AG04450 (cell line): ENCODE measurements at places on chromosomes 6 and 20.
A peak's percentile ranks its signal among the peaks of the same experiment; 100 is the strongest.

GRCh38 chr6:73898599-73898998 lies 202.6 kb downstream of the CD109 start:
- no peak for DNase-seq

- no peak for DNase-seq
Observed at GRCh38 chr6:14806101-14806500, 439.8 kb upstream of the JARID2 start.

DNA sequence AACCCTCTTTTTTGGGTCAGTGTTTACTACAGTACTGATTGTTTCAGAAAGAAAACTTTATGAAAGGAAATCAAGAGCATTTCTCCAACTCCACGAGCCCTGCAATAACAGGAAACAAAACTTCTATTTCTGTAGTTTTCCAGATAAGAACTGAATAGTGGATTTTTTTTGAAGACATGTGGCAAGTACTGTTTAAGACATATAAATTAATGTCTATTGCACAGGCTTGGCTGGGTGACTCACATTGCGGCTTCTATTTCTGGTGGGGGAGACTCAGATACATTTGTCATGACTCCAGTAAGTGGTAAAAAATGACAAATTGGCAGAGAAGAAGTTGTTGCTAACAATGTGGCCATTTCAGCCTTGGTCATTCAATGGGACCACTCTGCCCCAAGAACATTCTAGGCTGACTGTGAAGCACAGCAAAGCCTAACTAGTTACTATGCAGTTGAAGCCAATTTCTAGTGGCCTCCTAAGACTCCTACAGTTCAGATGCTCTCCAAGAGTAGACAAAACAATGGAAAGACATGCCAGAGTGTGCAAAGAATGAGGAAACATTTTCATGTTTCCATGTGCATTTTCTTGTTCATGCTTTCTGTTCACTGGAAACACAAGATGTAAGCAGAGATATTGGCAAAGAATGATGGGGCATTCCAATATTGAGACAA lies 200.9 kb downstream of the EDN1 start:
- peak; percentile 47 for DNase-seq

DNA sequence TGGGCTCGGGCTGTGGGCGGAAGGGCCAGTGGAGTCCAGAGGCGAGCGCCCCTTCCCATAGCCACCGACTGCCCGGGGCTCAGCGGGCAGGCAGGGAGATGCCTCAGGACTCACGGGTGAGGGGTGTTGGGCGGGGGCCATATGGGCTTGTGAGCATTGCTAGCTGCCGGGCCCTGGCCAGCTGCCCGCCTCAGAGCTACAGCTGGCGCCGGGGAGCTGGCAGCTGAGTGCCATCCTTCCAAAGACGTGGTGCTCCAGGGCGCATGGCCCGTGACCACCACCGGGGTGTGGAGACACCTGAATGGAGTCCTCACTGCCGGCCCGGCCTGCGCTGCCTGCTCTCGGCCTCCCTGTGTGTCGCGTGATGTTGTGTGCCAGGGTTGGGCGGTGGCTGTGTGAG lies 10.6 kb upstream of the RBBP8NL start:
- no peak for DNase-seq

DNA sequence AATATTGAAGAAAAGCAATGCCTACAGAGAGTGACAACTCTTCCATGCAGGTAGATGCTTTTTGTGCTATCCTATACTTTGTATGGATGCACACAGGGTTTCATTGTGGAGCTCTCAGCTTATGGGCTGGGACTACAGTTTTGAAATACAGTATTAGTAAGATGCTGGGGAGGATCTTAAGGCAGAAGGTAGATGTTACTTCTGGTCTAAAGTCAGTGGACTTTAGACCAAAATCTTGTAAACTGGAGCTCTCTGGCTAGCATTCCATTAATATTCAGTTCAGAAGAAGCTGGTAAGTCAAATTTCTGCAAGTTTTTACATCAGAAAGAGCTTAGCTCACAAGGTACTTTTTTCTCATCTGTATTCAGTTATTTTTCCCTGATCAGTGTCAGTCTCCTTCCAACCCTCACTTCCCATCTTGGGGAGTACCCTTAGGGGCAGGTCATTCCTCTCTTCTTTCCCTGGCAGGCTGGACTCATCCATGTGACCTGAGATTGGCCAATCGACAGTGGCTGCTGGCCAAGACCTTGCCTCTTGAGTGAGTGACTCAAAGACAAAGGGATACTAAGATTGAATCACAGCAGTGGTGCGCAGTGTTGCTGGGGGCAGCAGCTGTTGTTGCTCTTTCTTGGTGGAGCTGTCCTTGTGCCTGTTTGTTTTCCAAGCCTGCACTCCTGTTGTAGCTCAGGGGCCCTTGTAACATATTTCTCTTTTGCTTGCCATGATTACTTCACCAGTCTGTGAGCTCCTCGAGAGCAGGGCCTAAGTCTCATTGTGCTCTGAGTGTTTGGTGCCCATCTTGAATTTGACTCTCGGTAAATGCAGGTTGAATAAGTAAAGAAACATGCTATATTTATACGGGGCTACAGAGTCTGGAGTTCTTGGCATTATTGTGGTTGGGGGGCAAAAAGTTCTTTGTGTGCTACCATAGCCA lies 2.8 kb upstream of the PHF20 start:
- peak; percentile 94 for DNase-seq

DNA sequence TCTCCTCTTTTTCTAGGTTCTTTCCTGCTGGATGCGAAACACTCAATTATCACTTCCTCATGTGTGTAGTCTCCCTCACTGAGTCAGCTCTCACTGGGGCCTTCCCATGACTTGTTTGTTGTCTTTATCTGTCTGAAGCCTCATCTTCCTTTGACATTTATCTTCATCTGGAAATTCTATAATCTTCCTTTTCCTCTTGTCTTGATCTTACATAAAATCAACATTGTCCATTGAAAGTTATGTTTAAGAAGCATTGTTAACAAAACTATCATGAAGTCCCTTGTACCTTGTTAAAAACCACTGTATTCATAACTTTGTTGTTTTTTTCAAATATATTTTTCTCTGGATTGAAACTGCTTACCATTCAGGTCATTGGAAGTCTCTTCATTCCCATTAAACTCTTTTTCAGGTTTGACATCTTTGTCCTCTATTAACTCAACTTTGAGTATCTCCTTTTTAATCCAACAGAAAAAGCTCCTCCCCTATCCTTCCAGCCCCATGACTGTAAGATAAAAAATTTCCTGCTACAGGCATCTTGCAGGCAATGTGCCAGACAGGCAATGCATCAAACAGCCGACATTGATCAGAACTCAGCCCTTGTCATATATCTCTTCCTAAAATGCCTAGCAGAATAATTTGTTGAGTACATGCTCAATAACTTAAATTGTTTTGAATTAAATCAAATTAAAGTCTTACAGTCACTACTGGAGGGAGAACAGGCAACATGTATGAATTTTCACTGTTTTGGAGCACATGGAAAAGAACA lies 34.8 kb downstream of the MYLIP start:
- no peak for DNase-seq

DNA sequence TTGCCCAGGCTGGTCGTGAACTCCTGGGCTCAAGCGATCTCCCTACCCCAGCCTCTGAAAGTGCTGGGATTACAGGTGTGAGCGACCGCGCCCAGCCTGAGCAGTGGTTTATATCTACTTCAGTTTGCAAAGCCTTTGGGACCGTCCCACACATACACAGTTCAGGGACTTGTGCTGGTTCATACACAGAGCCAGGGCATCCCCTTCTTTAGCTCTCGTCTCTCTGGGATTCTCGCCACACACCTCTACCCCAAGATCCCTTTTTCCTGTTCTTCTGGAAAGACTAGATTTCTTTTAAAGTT lies 12.5 kb downstream of the CAP2 start:
- no peak for DNase-seq

GRCh38 chr20:45094201-45094600 lies 6.7 kb downstream of the KCNS1 start:
- no peak for DNase-seq

GRCh38 chr6:30066082-30066481 lies 916 bp upstream of the PPP1R11 start:
- DNase-seq: no peak

DNA sequence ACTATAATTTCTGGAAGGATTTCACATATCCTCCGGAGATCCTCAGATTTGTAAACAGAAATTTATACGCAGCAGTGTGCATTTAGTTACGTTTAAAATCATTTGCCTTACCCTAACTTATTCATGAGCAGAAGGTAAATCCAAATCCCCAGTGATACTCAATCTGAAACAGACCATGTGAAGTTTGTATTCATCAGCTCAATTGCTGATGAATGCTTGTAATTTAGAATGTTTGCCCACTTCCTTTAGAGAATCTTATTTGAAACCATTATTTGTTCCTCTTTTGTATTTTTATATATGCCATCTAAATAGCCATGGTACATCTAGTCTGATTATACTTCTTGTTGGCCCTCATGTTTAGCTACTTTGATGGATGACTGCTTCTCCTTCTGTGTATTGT lies 15.4 kb downstream of the TAAR1 start:
- no peak for DNase-seq

DNA sequence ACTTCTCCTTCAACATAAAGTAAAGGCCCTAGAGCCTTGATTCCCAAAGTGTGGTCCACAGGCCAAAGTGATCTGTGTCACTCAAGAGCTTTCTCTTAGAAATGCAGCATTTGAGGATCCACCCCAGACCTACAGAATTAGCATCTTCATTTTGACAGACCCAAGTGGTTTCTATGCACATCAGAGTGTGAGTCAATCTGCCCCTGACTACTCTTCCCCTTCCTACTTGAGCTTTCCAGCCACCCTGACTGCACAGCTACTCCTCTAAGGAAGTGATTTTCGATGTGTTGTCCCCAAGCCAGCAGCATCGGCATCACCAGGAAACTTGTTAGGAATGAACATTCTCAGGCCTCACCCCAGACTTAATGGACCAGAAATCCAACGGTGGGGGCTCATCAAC lies 2.6 kb downstream of the MEP1A start:
- no peak for DNase-seq

DNA sequence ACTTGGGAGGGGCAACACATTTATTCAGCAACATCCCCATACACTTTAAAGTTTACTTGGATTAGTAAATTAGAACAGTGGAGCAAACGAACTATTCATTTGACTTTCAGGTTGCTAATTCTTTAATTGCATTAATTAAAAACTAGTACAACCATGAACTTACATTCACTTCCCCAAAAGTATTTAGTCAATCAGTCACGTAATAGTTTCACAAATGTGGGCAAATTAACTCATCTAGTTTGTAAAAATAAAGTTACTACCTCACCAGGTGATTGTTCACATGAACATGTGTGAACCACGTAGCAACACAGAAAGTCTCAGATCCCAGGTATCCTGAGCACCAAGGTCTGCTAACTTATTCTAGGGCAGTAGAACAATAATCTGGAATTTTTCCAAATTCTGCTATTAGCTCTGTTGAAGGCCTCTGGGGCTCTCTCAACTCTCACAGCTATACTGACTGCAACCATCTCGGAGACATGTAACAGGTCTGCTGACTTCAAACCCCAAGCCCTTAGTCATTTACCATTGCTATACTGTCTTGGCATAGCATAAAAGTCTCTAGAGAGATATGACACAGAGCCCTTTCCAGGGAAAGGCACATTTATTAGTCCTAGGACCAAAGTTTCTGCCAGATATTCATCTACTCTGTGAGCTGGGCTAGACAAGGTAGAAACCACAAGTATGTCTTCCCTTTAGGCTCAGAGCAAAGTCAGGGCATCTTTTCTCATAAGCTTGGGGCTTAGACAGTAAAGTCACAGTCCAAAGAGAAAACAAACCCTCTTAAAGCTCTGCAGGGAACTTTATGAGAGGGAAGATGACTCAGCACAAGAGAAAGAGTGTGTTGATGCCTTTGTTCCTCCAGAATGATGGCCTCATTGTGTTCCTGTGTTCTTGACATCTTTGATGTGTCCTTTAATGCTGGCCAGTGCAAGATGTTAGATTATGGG lies 50.9 kb upstream of the CCDC28A start:
- no peak for DNase-seq

- no peak for DNase-seq
Observed at GRCh38 chr6:138973466-138974153, 14.4 kb downstream of the REPS1 start.

- DNase-seq: no peak
Observed at GRCh38 chr20:38222231-38222922, 38.2 kb downstream of the KIAA1755 start.

DNA sequence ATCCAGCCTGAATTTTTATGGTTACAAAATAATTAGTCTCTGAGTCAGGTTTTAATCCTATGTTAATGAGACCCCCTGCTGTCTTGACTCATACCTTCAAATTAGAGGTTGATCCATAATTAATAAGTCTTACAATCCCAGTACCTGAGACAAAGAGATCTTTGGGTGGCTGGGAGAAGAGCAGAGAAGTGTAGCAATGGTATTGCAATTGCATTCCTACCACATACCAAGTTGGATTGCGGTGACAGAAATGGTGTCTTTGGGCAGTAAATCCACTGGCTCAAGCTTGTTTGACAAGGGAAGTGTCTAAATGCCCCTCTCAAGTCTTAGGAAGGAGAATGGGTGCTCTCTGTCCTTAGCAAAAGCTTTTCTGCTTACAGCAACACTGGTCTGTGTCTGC lies 150.4 kb downstream of the BTBD3 start:
- no peak for DNase-seq

GRCh38 chr6:131967948-131968347 lies 16.8 kb upstream of the CCN2 start:
- DNase-seq: no peak

DNA sequence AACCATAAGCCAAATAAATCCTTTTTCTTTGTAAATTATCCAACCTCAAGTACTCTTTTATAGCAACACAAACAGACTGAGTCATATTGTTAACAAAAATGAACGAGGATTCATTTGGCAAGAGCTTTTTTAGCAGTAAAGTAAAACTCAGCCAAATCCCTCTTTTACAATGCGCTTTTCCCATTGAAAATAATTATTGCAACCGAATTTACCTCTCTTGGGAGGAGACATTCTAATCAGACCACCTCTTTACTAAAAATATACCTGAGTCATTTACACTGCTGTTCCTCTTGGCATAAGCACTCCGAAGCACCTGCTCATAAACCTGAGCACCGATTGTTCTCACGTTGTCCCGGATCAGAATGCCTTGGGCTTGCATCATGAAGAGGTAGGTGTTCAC lies 57.4 kb downstream of the B4GALT5 start:
- no peak for DNase-seq

DNA sequence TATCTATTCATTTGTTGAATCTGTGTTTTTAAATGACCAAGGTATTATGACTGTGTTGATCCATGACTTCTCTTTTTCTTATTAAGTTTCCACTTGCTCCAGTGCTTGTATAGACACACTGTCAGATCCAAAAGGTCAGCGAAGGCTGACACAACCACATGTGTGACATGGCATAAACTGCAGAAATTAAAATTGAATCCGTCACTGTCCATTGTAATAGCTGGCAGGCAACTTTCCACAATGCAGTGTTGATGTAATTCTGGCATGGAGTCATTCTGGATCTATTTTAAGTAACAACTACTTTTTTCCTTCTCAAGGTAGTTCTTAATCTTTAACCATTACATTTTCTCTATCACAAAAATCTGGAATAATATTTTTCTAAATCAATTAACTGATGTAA lies 145.3 kb downstream of the AIG1 start:
- no peak for DNase-seq

DNA sequence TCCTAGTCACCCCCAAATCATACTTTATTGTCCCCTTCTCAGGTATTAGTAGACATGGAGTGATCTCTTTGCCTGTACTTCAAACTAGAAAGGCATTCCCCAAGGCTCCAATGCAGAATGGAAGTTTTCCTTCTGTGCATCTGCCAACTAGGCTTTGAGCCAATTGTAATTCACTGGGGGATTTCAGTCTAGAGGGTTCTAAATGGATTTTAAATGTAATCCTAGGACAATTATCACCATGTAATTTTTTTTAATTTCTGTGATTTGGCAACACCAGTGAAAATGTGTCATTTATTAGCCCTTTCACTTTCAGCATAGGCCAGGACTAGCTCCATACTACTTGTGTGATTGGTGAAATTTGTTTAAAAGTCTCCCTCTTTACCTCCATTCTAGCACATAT lies 557.6 kb upstream of the MARCKS start:
- no peak for DNase-seq
